Fibroblast of mammary gland (primary cell): ENCODE measurements at places on chromosomes 1 and 21.

- DNase-seq, result no peak
These were observed 67.4 kb downstream of the OLFM3 start for GRCh38 chr1:101929343-101929742.

DNA sequence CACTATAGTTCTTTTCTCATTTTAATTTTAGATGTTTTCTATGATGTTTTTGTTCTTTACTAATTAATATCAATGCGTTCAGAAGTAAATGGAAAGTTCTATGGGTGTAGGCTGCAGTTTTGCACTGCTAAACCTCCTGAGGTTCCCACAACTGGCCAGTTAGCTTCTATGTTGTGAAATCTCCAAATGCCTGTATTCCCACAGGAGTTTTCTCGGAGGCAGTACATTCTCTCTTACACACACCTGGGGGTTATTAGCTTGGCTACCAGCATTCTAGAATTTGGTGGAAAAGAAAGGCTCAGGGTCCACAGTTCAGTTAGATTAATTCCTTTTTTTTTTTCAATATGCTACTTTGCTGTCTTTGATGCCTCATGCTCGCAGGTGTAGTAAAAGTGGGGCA, 216.9 kb upstream of the NRIP1 start:
- DNase-seq, result no peak

GRCh38 chr21:39363607-39364555, 15.0 kb upstream of the HMGN1 start:
- DNase-seq, result no peak

DNA sequence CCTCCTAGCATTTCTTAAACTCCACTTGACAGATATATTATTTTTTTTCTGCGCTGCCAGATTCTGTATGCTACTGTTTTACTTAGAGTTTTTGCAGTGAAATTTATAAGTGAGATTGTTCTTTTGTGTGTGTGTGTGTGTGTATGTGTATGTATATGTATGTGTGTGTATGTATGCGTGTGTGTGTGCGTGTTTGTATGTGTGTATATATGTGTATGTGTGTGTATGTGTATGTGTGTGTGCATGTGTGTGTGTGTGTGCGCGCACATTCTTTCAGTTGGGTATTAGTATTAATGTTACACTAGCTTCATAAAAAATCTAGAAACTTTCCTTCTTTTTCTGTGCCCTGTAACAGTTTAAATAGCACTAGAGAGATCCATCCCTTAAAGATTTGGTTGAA, 152.6 kb upstream of the CSF3R start:
- DNase-seq, result no peak

DNA sequence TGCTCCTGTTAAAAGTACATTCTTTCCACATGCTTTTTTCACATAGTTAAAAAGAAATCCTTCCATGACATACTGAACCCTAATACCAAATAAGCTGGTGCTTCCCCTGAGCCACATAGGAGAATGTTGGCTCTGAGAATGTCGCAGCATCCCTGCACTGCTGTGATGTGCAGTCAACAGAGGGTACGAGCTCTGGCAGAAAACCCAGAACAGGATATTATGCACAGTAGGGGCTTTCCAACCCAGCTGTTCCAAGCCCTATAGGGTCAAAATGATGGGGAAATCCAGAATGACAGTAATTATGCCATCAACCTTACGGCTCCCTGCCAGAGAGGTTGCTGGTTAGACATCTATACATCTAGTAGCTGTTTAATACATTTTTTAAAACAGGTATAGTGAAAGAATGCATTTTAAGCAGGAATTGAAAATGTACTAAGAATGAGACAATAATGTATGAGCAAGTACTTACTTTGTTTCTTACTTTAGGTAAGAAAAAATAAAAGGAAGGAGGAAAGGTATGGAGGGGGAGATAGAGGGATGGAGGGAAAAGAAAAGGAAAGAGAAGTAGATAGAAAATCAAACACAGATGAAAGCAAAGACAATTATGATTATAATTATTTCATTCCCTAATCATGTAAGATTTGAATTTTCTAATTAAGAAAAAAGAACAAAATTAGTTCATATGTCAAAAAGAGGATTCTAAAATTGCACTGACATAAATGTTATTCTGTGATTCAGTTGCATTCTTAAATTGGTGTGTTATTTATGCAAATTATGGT, 126.0 kb downstream of the NR5A2 start:
- DNase-seq, result no peak

DNA sequence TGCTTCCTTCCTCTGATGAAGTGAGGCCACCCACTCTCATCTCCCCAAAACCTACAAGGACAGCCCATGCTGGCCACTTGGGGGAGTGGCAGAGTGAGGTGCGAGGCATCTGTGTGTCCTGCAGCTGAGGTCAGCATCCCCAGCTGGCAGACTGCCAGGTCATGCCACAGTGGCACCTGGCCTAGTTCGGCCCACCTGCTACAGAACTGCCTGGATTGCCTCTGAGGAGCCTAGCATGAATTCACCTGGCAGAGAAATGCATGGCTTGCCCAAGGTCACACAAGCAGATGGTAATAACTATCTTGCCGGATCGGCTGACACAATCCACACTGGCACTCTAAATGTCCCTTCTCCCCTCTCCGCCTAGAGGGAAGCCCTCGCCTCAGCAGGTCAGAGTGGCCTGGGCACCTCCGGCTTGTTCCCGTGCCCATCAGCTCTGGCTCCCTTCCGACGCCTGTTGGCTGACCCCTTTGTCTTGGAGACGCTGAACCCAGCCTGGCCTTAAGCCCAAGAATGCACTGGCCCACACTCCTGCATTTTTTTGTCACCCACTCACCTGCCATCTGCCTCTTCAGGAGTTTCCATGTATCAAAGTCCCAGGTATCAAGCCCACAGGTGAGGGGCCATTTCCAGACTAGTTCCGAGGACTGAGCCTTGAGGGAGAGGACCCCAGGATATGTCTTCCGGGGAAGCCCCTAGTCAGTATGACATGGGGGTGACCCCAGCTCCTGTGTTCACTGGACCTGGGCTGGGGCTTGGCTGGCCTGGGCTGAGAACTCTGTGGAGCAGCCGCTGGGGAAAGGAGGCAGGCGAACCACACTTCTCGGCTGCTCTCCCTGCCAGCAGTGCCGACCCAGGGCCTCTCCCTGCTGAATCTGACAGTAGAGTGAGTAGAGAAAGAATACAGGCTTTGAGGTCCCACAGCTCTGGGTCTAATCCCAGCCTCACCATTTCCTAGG, 21.7 kb downstream of the ECE1 start:
- no peak for DNase-seq

GRCh38 chr1:156496211-156496761, 4.3 kb downstream of the MEF2D start:
- DNase-seq, result peak; percentile 56

- peak; percentile 92 for DNase-seq
These were observed 47.4 kb downstream of the CAPZB start for GRCh38 chr1:19437891-19438294.

- DNase-seq, result peak; percentile 84
These were observed 292.0 kb downstream of the DUSP10 start for GRCh38 chr1:221449801-221450470.

DNA sequence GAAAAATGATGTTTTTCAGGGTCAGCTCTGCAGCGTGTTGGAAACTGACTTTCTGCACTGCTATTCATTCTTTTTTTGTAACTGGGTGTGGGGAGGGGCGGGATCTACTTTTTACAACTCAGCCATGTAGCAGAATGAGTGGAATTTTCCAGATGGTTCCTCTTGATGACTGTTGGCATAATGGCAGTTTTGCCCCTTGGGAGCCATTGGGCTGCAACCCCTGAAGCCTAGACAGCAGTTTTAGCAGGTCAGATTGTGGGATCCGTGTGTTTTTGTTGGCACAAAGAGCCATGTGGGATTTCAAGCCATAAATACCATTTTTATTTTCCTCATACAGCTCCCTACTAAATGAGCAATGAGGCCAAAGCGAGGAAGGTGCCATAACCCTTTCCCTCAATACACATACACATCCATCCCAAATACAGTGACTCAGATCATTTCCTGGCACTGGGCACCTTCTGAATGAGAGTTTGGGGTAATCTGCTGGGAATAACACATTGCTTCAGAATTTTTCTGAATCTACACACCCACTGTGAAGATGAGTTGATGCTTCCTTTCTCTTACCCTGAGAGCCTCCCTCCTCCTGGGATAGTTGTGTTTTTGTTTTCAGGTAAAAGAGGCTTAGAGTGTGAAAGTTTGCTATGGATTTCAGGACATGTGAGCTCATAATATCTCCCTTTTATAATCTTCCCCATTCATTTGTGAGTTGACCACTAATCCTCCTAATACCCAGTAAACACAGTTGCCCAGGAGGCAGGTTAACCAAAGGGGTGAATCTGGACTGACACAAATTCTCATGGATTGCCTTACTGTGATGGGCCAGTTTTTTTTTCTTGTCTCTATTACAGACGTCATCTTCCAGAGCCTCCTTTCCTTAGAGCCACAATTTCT, 13.1 kb downstream of the S100A10 start:
- peak; percentile 98 for DNase-seq

DNA sequence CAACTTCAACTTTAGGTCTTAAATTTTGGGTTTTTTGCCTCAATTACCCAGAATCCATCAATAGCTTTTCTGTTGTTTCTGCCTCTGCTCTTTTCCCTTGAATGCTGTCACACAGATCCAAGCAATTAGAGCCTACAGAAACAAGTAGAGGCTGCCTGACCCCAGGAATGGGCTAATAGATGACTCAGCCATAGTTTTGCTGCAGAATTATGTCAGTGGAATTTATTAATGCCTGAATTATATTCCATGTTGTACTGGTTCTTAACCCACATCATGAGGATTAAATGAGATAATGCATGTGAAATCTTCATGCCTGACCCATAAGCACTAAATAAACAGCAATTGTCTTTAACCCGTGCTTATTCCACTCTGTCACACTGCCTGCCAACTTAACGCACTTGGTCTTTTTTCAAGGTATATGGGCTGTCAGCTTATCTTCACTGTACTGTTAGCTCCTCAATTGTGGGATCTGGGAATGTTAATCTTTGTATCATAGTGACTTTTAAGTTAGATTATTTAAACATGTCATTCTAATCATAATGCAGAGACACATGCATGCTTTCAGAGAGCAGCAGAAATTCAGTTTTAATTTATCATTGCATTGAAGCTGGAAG, 213.3 kb downstream of the ROR1 start:
- peak; percentile 70 for DNase-seq

DNA sequence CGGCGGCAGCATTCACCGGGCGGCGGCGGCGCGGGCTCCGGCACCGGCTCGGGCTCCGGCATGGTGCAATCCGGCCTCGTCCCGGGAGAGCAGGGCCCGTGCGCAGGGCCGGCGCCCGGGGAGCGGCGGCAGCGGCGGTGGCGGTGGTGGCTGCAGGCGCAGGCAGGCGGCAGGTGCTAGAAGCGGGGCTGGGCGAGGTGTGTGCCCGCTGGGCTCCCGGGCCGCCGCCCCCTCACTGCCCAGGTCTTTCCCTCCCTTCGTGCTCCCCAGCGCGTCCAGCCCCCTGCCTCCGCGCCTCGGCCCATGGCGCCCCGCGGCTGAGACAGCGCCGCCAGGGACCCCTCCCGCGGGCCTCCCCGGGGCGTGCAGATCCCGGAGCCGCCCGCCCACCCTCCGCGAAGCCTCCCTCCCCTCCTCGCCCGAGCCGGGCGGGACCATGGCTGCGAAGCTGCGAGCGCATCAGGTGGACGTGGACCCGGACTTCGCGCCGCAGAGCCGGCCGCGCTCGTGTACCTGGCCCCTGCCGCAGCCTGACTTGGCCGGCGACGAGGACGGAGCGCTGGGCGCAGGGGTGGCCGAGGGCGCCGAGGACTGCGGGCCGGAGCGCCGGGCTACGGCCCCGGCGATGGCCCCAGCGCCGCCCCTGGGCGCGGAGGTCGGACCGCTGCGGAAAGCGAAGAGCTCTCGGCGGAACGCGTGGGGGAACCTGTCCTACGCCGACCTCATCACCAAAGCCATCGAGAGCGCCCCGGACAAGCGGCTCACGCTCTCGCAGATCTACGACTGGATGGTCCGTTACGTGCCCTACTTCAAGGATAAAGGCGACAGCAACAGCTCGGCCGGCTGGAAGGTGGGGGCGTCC, 492 bp downstream of the FOXO6 start:
- DNase-seq, result no peak

GRCh38 chr1:9887070-9887469, 23.0 kb downstream of the CTNNBIP1 start:
- no peak for DNase-seq

DNA sequence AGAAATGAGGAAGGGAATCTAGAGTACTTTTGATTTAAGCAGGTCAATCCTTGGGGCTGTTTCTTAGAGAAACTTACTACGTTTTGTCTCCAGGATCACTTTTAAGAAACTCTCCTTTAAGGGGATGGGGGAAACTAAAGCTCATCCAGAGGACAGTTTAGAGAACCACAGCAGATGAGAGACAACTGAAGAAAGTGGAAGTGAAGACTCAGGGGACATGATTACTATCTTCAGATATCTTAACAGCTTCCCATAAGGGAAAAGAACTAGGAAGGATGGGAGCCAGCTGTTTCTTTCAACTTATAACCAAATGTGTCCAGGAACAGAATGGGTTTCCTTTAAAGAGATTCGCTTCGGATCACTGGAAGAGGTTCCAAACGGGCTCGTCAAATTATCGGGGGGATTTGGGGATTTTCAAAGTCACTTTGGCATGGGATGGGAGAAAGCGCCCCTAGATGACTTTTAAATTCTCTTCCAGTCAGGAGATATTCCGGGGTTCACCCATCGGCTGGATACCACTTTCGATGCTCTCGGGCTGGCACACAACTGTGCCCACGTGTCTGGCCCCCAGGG, 1.2 kb downstream of the SCMH1 start:
- DNase-seq, result peak; percentile 30

DNA sequence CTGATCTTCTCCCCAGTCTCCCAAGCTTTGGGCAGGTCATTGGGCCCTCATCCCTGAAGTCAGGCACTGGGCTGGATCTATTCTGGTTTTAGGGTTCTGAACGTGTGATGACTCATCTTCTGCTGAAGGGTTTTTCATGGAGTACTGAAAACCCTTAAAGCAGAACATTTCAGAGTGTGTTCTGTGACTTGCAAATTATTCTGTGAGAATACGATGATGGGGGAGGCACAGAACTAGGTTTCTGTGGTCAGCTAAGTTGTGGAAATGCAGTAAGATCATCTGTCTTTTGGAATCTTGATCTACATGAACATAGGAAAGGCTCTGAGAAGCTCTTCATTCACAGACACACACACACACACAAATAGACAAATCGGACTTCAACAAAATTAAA, 46.2 kb downstream of the NAV1 start:
- peak; percentile 76 for DNase-seq

DNA sequence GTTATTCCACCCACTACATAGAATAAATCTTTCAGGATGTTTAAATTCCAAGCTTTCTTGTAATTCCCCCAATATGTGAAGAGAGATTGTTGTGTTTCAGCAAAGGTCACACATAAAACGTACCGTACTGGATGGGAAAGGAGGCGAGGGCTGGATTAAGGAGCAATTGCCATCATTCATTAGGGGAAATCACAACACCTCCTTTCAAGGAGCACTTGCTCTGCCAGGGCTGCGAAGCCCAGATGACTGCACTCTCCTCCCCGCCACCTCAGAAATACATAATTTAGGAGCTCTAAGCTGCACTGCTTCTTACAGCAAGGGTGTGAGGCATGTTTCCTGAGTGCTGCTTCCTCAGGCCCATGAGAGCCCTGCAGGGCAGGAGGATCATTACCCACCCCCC, 29.6 kb downstream of the MATN1 start:
- no peak for DNase-seq
